ENCODE measurements at places on chromosomes 2 and 18. TPM values are rescaled to one million over a fixed set of nuclear protein-coding genes. Genes with fewer than 3 reads are reported as not detected.

The MRO gene
- total RNA-seq: 5.3 TPM

The GREB1L gene
- 8.0 TPM for total RNA-seq

The CENPA gene
- 0.51 TPM for total RNA-seq

The UGT1A3 gene
- total RNA-seq: not detected

The POTEJ gene
- total RNA-seq: not detected

Data from Right ventricle myocardium superior (tissue), 1 donor.